ENCODE measurements at places on chromosomes 13 and 19. TPM values are rescaled to one million over a fixed set of nuclear protein-coding genes. Genes with fewer than 3 reads are reported as not detected.

The TPT1 gene
- total RNA-seq, result 4,076 TPM

The SIAH3 gene
- total RNA-seq, result not detected

- no peak for DNase-seq
- no peak overlapping the region for H3K4me3 ChIP-seq
- H3K27ac ChIP-seq, result no peak overlapping the region
- no peaks in the 10 kb centered on the region for H3K27me3 ChIP-seq
Measured at GRCh38 chr13:106151056-106151699, 384.3 kb downstream of the EFNB2 start.

- no peaks in the 10 kb centered on the region for H3K27me3 ChIP-seq
- DNase-seq, result no peak
- no peak overlapping the region for H3K27ac ChIP-seq
- no peaks in the 10 kb centered on the region for H3K36me3 ChIP-seq
- H3K4me3 ChIP-seq, result no peak overlapping the region
Measured at GRCh38 chr13:71218960-71219359, 648.0 kb downstream of the DACH1 start.

DNA sequence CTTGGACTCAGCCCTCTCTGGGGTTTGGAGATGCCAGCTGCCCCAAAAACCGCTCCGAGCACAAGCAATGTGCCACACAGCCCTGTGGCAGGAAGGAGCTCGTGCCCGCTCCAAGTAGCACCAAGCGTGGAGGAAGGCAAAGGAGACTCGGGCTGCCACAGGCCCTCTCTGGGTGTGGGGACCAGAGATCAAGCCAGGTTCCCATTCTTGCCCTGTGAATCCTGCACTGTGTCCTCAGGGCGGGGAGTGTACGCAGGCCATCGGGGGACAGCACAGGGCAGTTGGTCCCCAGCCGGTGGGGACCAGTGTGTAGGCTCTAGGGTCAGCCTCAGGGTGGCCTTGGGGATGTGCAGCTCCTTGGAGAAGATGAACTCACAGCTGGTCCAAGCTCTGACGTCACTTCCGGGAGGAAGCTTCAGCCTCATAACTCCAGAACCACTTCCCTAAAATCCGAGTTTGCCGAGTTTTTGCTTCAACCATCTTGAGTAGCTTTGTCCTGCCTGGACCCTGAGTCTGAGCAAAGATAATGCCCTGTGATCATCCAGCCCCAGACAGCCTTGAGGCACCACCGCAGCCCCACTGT, 9.3 kb upstream of the CPAMD8 start:
- DNase-seq, result no peak
- H3K4me3 ChIP-seq, result no peak overlapping the region
- no peak overlapping the region for H3K27ac ChIP-seq
- no peaks in the 10 kb centered on the region for H3K4me1 ChIP-seq

DNA sequence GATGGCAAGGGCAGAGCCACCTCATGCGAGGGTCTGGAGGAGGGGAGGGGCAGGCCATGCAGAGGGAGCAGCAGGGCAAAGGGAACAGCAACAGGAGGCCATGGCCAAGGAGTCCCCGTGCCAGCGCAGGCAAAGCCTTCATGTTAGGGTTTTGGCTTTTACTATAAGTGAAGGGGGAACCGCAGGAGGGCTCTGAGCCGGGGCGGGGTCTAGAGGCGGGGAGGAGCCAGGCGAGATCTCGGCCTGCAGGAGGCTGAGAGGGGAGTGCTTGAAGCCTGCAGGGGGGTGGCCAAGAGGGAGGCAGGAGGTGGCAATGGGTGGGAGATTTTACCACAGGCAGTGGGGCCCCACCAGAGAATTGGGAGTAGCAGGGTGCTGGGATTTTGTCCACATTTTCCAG, 6.3 kb downstream of the ARHGAP33 start:
- peaks cover 31% of the 10 kb centered on the region for H3K36me3 ChIP-seq
- no peak for DNase-seq
- no peak overlapping the region for H3K27ac ChIP-seq
- H3K4me3 ChIP-seq, result no peak overlapping the region
- no peaks in the 10 kb centered on the region for H3K27me3 ChIP-seq
- H3K4me1 ChIP-seq, result peaks cover 9% of the 10 kb centered on the region

- no peaks in the 10 kb centered on the region for H3K4me1 ChIP-seq
- no peak overlapping the region for H3K27ac ChIP-seq
- H3K27me3 ChIP-seq, result no peaks in the 10 kb centered on the region
- DNase-seq, result no peak
- H3K4me3 ChIP-seq, result no peak overlapping the region
- peaks cover 9% of the 10 kb centered on the region for H3K36me3 ChIP-seq
Measured at GRCh38 chr19:11451327-11451870, 16.0 kb downstream of the PRKCSH start.

- H3K4me1 ChIP-seq, result no peaks in the 10 kb centered on the region
- no peak overlapping the region for H3K27ac ChIP-seq
- no peak for DNase-seq
- no peak overlapping the region for H3K4me3 ChIP-seq
- H3K27me3 ChIP-seq, result no peaks in the 10 kb centered on the region
Measured at GRCh38 chr19:19650331-19650730, 6.9 kb upstream of the GMIP start.

DNA sequence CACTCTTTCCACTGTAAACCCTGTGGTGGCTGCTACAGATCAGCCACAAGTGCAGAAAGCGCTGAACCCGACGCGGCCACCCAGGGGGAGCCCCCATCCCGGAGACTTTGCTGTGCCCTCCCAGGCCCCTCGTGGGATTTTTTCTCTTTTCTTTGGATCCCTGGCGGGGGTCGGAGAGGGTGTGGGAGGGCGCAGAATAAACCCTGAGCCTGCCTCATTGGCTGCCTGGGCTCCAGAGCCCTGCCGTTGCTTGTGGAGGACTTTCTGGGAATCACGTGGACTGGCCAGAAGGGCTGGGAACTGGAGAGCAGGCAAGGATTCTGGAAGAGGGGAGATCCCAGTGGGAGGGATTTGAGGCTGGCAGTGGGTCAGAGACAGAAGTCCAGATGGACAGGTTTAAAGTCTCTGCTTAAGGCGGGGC, 24.9 kb downstream of the GADD45B start:
- H3K27ac ChIP-seq, result peak overlapping the region; percentile 57
- H3K4me1 ChIP-seq, result peaks cover 29% of the 10 kb centered on the region
- no peak overlapping the region for H3K4me3 ChIP-seq
- no peaks in the 10 kb centered on the region for H3K36me3 ChIP-seq
- DNase-seq, result no peak
- H3K27me3 ChIP-seq, result no peaks in the 10 kb centered on the region

GRCh38 chr13:27036236-27036981, 135.2 kb downstream of the USP12 start:
- DNase-seq, result no peak
- no peak overlapping the region for H3K27ac ChIP-seq
- H3K4me3 ChIP-seq, result no peak overlapping the region
- peaks cover 22% of the 10 kb centered on the region for H3K27me3 ChIP-seq
- peaks cover 8% of the 10 kb centered on the region for H3K4me1 ChIP-seq
